ENCODE measurements at places on chromosomes 12 and 14.

- DNase-seq: no peak
Observed at GRCh38 chr12:65673732-65674131, 150.6 kb upstream of the HMGA2 start.

DNA sequence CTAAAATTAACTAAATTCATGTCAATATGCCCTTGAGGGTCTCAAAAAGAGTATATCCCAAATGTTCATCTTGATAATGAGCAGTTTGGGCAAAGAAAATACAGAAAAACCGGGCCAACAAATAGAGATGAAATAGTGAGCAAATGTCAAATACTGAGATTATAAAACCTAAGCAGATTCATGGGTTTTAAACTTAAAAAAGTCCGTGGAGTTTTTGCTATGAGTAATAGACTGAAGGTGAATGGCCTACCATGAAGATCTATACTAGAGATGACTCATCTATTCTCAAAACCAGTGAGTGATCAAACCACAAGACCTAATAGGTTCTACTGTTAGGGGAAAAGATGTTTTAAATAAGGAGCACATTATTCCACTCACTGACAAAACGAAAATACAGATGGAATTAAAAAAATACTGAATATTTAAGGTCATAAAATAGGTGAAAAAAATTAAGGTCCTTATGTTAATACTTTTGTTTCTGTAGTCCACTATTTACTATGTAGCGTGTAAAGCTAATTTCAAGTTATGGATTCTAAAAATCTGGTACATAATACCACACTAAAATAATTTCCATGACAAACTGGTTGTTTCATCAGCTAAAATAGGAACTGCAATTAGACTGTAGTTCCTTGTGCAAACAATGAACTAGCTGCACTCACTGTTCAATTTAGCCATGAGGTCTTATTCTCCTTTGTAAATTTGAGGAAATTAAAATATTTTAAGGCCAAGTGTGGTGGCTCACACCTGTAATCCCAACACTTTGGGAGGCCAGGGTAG, 5.0 kb downstream of the HNRNPC start:
- peak; percentile 87 for DNase-seq

- peak; percentile 51 for DNase-seq
Observed at GRCh38 chr12:125402874-125403789, 337.9 kb downstream of the AACS start.

DNA sequence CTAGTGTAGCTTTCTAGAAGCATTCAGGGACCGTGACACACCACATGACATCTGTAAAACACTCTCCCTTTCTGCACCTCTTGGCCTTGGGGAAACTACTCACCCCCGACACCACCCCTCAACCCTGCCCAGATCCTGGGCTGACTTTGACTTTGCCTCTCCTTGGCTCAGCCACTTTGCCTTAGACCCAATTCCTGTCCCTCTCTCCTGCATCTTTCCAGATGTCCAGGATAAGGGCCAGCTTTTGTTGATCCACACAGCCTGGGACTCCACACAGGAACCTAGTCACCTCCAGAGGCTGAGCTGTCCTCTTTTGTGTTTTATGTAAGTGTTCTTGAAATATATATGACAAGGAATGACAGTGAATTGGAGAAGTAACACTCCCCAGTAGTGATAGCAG, 153.7 kb upstream of the PLXNC1 start:
- no peak for DNase-seq

DNA sequence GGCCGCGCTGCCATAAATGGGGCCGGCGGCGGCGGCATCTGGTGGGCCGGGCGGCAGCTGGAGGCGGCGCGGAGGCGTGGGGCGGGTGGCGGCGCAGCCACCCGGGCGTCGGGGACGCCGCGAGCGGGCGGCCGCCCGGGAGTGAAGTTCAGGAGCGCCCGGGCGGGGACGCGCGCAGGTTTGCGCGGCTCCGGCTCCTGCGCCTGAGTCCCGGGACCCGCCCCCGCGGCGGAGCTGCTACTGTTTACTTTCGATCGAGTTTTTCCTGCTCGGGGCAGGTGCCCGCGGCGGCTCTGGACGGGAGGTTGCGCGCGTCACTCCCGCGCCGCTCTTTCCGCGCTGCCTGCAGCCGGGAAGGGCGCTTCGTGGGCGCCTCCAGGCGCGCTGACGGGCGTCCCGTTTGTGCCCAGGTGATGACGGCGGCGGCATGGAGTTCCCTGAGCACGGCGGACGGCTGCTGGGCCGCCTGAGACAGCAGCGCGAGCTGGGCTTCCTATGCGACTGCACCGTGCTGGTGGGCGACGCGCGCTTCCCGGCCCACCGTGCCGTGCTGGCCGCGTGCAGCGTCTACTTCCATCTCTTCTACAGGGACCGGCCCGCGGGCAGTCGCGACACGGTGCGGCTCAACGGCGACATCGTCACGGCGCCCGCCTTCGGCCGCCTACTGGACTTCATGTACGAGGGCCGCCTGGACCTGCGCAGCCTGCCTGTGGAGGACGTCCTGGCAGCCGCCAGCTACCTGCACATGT, at the start of gene ZBTB42:
Gene ZBTB42, plus strand, starts transcription at position 331 of the 749 bp plus-strand sequence. Its CDS starts 97 bp downstream, at position 428.
- peak; percentile 56 for DNase-seq

DNA sequence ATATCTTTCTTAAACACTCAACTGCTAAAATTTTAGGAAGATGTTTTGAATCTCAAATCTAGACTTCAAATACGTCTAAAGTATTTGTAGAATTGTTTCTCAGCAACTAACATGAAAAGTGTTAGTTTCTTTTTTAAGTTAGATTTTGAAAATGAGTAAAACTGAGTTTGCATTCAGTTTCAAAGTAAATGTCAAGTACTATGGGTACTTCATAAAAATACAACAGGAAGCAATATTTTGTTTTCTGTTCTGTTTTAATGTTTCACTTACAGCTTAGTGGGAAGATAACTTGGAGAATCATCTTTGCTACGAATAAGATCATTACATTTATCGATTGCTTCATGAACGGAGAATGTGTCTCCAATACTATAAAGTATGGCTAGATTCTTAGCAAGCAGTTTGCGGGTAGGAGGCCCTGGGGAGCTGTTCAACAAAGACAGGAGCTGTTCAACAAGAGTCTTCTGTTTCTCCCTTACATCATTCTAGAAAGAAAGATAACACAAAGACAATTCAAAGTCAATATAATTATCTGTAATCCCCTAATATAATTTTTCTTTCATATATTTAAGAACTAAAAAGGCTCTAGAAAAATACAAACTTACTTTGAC, 20.2 kb downstream of the HEATR5A start:
- peak; percentile 32 for DNase-seq

DNA sequence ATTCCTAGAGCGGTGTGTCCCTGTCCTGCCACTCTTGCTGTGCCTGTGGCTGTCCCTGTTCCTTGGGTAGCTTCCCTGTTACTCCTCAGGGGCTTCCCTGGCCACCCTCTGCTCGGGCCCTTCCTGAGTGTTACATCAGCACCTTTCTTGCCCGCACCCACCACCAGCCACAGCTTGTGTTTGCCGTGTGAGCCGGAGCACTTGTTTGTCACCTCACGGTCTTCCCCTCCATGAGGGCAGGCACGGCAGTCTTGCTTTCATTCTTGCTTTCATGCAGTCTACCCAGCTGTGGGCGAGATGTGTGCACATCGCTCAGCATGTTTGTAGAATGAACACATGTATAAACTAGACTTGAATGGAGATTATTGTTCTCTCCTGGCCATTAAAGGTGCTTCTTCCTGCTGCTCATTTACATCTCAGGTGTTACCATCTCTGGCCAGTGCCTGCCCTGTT, 42.0 kb downstream of the TRAF3 start:
- peak; percentile 86 for DNase-seq

DNA sequence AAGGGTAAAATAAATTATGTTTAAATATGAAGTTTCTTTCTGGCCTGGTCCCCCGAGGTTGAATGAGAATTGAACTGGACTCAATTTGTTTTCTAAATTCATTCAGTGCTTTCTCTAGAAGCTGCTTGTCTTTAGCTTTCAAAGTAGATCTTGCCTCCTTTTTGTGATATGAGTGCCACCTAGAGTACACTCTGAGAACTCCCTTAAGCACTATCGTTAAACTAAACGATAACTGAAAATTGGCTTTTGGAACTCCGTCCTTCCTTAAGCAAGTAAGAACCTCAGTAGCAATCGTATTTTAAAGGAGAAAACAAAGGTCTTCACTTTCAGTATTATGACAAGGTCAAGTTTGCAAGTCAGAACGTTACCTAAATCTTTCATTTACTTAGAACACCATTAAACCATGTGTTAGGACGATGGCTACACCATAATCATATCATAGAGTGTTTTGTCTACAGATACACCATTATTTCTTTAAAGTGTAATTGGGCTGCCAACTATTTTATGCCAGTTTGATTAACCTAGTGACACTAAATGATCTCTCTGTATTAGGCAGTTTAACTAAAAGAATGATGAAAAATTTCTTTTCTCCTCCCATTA, 364.8 kb downstream of the SNAPC1 start:
- peak; percentile 48 for DNase-seq

GRCh38 chr12:20264608-20265114, 103.7 kb upstream of the PDE3A start:
- no peak for DNase-seq

DNA sequence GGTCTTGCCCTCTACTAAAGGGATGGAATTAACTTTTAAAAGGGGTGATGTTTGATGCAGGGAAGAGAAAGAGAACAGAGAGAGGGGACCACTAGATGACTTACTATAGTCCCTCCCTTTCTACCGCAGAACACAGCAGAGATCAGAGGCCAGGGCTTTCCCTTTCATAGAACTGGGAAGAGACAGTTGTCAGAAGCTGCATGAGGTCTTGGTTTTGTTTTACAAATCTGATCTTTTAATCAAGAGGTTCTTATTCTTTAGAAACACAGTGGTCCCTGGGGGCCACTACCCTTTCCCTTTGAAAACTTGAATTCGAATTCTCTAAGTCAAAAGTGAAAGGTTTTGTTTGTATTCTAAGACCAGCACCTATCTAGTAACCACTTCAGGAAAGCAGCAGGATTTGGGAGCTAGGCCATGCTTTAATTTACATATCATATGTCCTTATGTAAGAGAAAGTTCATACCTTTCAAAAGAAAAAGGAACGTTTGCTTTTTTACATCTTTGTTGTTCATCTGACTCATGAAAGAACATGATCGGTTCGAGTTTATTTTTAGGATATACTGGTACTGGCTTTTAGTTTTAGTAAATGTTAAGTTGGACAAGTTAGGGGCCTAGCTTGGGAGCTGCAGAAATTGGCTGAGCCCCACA, 6.3 kb downstream of the FBXL14 start:
- no peak for DNase-seq

DNA sequence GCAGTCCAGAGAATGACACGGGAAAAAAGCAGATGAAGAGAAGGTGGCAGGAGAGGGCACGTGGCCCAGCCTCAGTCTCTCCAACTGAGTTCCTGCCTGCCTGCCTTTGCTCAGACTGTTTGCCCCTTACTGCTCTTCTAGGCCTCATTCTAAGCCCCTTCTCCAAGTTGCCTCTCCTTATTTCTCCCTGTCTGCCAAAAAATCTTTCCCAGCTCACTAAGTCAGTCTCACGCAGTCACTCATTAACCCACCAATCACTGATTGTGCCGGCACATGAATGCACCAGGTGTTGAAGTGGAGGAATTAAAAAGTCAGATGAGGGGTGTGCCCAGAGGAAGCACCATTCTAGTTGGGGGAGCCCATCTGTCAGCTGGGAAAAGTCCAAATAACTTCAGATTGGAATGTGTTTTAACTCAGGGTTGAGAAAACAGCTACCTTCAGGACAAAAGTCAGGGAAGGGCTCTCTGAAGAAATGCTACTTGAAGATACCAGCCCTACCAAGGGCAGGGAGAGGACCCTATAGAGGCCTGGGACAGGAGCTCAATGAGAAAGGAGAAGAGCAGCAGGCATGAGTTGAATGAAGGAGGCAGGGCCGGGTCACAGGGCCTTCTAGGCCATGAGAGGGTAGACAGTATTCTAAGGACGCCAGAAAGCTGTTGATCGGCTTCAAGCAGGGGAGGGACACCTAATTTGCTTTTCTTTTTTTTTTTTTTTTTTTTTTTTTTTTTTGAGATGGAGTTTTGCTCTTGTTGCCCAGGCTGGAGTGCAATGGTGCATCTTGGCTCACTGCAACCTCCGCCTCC, 40.9 kb downstream of the DAD1 start:
- no peak for DNase-seq

DNA sequence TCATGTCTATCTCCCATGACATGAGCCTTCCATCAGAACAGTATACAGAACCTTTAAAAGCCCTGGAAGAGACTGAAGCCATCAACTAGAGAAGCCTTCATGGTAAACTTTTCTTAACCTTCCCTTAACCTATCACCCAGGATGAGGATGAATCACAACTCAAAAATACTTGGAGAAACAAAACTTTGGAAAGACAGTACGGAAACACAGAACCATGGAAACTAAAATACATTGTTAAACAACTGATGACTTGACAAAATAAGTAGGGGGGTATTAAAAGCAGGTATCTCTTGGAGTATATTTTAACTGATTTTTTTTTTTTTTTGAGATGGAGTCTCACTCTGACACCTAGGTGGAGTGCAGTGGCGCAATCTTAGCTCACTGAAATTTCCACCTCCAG, 8.7 kb downstream of the TM7SF3 start:
- no peak for DNase-seq

GRCh38 chr12:106195621-106196027, 52.2 kb downstream of the CKAP4 start:
- no peak for DNase-seq

- DNase-seq: no peak
Observed at GRCh38 chr14:38404100-38404541, 148.2 kb upstream of the CLEC14A start.

DNA sequence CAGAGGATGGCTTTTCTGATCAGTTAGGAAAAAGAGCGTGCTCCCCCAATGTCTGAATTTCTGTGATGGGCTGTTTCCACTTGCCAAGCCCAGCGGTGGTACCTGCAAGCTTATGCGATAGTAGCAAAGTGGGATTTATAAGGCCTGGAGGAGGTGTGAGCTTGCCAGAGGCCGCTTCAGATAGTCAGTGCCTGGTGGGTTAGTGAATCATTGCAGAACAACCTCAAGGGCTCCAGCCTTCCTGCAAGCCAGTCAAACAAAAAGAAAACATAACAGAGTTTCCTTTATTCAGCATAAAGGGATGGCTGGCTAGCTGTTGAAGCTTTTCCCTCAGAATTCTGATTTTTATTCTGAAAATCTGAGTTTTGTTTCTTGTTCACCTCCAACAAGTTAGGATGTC, 7.6 kb upstream of the BMP4 start:
- no peak for DNase-seq

- DNase-seq: no peak
Observed at GRCh38 chr14:104602315-104602932, 2.1 kb downstream of the TMEM179 start.

GRCh38 chr14:28461389-28461788, 305.2 kb upstream of the FOXG1 start:
- no peak for DNase-seq

GRCh38 chr12:92630968-92631367, 71.8 kb upstream of the PLEKHG7 start:
- DNase-seq: no peak

DNA sequence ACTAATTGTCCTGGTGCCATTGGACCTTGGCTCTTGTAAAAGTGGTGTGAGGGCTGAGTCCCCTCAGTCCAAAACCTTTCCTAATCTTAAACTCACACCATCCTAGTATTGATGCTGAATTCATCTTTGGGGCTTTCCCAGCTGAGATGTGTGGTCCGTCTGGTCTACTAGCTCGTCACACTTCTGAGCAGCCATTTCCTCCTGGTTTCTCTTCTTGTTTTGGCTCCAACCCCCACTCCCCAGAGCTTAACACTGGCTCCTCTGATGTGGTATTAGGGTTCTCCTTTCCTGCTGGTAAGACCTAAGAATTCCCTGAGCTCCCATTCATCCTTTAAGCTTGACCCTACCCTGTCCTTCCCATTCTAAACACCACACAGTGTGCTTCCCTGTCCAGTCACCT, 900.6 kb downstream of the VRK1 start:
- peak; percentile 54 for DNase-seq
